ENCODE measurements at places on chromosomes 11 and 22.
A peak's percentile ranks its signal among the peaks of the same experiment; 100 is the strongest.

GRCh38 chr11:45229401-45230020, 56.6 kb downstream of the SYT13 start:
- no peak for DNase-seq

DNA sequence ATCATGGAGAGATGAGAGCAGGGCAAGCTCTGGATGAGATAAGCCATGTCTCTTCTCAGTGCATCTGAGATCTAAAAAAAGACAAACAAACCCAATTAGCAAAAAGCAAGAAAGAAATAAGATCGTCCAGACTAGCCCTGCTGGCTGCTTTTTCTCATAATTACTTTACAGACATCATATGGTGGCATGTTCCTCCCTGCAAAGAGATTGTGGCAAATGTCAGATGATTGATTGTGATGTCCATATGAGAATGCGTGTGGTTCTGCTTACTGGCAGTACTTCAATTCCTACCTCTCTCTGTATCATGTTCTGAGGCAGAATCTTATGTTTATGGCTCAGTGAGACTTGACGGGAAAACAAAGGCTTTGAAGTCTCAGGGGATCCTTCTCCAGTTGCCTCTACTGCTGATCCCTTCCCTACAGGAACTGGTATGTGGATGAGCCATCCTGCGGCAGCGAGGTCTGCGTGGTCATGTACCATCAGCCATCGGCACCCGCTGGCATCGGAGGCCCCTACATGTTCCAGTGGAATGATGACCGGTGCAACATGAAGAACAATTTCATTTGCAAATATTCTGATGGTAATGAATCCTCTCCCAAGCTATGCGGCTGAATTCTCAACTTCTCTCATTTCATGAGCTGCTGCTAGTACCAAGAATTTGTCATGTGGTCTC, 8.8 kb downstream of the LAYN start:
- no peak for DNase-seq

GRCh38 chr22:37020192-37020479, 594 bp downstream of the MPST start:
- peak; percentile 52 for DNase-seq

DNA sequence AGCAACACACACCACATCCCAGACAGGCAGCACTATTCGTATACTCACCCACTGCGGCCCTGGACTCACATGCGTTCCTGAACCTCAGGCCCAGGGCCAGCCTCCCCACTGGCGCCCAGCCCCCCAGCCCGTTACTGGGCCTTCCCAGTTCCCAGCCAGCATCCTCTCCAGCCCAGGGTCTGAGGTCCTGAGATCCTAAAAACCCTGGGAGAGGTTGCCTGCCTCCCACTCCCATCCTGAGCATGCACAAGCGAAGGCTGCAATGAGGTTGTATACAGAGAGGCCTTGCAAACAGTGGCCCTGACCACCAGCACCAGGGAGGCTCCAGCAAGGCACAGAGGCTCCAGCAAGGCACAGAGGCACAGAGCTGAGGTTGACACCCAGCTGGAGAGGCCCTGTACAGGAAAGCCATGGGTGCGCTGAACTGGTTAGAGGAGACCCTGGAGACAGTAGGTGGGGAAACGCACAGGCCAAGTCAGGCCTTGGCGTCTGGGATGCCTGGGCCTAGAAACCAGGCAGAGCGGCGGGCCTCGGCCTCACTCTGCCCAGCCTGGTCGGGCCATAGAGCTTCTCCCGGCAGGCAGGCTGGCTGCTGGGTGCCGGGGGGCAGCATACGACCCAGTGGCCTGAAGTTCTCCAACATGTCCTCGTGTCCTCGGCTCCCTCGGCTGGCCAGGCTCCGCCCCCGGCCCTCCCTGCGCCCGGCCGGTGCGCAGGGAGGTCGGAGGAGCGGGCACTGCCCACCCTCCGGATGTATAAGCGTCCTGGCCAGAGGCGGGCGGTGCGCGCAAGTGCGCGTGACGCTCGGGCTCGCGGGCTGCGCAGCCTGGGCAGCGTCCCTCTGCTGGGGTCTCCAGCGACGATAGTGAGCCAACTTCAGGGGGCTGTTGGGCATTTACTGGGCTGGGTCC, 2.3 kb upstream of the TBX1 start:
- DNase-seq: no peak

DNA sequence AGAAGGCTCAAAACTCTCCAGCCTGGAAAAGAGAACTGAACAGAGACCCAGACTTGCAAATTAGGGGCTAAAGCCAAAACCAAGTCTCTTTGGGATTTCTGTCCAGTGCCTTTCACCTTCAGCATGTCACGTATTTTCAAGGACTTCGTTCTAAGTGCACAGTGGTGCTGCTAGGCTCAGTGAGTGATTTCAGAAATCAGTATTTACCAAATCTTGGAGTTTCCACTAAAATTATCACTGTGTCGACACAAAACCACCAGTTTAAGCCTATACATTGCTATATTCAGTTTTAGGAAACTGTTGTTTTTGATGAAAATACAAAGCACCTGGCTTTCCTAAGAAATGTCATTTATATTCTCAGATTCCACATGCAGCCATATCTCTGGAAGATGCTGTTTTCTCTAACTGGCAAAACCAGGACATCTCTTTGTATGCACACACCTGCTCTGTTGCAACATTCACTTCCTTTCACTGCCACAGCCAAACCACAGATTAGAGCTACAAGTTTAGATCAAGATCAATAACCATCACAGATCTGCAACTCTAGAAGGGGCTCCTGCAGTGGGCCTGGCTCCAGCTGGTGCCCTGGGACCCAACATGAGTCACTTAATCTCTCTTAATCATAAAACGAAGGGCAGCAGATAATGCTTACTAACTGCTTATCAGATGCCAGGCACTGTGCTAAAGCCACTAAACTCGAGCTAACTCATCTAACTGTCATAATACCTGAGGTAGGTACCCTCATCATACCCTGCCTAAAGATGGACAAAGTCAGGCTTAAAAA, 22.3 kb downstream of the SMCO4 start:
- DNase-seq: no peak

GRCh38 chr22:32994898-32995297, 63.3 kb downstream of the SYN3 start:
- no peak for DNase-seq

- no peak for DNase-seq
Measured at GRCh38 chr11:121250843-121251242, 41.7 kb upstream of the SC5D start.

GRCh38 chr11:57787920-57788702, 26.5 kb downstream of the CTNND1 start:
- no peak for DNase-seq

DNA sequence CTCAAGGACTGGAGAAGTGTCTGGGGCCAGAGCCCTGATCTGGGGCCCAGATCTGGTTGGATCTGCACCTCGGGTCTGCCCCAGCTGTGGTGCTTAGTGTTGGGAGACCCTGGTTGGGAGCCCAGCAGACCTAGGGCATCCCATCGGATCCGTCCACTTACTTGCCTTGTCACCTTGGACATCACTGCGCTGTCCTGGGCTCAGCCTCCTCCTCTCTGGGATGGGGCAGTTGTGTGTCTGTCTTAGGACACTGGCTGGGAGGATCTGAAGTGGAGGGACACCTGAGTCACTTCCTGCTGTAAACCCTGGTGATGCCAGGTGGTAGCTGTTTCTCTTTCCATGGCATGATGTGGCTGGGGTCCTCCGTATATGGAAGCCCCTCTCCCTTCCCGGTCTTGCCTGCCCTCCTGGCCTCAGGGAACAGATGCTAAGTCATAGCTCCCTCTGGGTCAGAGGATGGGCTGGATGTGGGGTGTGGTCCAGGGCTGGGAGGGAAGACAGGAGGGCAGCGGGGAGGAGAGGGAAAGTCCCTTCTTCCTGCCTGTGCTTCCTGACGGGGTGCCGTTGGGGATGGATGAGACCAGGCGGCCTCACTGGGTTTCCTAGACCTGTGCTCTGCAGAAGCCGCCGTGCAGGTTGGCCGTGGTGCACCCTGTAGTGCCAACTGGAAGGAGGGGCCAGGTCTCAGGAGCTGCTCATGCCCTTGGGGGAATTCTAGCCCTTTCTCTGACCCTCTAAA, 12.1 kb upstream of the OMP start:
- DNase-seq: no peak

- DNase-seq: peak; percentile 32
Measured at GRCh38 chr22:29205594-29206371, at the start of gene EMID1. EMID1 (plus strand) TSS chr22:29205896; CDS start chr22:29206039, 143 bp downstream.

DNA sequence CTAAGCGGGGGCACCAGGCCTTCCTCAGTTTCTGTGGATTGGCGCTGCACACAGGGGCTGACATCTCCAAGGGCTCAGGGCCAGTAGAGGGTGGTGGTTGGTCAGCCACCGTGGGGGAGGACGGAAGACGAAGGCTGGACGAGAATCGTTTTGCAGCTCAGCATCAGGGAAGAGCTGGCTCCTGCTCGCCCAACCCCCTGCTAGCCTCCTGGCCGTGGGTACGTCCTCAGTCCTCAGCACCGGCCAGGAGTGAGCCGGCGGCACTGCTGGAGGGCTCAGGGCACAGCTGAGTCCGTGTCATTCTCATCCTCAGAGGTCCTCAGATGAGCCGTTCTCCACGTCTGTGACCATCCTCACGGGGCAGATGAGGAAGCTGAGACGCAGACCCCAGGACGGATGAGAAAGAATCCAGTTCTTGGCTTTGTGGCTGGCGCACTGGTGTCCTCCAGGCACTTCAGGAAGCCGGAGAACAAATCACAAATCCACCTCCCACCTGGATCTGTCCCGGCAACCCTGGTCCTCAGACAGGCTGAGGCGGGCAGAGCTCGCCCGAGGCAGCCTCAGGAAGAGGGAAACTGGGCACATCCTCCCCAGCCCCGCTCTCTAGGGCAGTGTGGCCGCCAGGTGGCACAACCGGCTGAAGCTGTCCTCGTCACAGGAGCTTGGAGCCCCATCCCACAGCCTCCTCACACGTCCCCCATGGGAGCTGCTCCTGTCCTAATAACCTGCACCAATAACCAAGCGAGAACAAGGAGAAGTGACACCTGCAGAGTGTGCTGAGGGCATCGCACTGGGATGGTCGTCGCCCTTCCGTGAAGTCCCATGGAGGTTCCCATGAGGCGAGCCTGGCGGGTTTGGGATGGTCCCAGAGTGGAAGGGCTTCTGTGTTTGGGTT, 393.7 kb downstream of the BRD1 start:
- DNase-seq: no peak

GRCh38 chr11:16741473-16741872, 3.0 kb downstream of the C11orf58 start:
- no peak for DNase-seq

GRCh38 chr11:128644576-128644975, 49.3 kb upstream of the FLI1 start:
- DNase-seq: no peak

DNA sequence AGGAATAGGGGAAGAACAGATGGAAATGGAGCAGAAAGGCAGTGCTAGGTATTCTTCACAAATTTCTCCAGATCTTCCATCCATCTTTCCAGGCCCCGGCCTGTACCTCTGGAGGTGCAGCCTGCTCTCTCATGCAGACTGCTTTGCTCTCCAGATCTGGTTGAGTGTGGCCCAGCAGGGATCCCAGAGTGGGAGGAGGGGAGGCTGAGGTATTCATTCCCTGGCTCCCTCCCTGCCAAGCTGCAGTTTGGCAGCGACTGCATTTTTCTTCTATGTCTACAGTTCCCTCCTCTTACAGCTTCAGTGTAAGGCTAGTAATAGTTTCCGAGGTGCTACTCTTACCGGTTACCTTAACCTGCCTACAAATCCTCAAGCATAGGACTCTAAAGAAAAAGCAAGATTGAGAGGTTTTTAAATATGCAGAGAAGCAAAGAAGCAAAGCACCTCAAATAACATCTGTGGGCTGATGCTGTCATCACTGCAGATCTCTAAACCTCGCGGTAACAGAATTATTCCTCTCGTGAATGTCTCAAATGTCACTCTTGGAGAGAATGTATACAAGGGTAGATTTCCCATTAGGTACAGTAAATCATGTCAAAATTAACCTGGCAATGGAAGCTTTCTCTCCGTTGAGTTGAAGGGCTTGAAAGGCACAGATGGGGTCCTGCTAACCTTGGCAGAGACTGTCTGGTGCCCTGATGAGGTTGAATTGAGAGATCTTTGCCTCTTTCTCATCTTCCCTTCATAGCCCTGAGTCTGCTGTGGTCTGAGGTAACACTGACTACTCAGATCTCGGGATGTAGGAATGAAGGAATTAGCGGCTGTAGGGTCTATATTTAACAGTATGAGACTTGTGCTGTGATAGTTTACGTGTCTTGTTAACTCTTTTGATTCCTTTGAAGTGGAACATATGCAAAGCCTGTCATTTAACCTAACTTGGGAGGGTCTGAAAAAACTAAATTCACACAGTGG, 297.9 kb upstream of the C11orf87 start:
- DNase-seq: peak; percentile 70

DNA sequence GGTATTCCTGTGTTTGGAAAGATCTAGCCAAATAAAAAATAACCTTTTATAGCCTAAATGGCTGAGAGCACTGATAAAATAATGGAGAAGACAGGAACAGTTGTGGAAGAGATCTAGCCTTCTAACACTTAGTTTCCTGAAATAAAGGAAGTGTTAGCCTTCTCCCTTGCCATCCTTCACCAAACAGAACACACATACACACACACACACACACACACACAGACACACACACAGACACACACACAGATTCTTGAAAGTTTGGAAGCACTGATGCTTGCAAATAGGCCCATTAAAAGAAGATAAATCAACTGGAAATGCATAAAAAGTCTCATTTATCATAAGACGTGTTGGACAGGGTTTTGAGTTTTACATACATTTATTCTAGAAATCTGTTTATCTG, 37.5 kb downstream of the KIRREL3 start:
- DNase-seq: no peak

GRCh38 chr11:14932447-14932846, 39.7 kb downstream of the CALCA start:
- no peak for DNase-seq

DNA sequence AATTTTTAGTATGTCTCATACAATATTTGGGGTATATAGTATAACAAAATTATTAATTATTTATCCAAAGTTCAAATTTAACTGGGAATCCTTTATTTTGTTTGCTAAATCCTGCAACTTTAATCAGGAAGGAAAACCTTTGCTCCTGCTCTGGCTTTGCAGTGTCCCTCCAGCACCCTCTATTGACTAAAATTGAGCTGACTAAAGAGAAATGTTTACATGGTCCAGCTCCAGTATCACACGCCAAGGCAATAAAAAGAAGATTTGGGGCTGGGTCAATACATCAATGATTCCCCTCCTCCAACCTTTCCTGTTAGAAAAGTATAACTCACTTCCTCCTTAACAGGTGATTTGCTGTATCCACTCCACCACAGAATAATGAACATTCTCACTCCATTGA, 153.0 kb upstream of the LRRC4C start:
- no peak for DNase-seq

DNA sequence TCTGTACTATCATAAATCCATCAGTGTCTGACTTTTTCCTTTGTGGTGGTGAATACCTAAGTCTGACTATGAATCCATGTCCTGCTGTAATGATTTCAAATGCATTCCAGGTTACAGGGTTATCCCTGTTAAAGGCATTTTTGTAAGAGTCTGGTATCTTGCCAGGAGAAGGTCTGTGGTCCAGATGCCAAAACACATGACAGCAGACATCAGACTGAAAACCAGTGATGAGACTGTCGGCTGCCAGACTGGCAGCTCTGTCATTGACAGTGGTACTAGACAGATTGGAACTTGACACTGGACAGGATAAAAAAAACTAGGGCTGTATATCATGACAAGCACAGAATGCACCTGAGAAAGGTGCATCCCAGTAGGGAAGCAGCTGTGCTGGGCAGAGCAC, 301.8 kb upstream of the FAT3 start:
- no peak for DNase-seq
